Activated effector memory CD4-positive, alpha-beta T cell treated with anti-CD3 and anti-CD28 coated beads, Interleukin-2, amount 50 U/mL, for 16 hours (primary cell): ENCODE measurements at places on chromosomes 3 and 15.

DNA sequence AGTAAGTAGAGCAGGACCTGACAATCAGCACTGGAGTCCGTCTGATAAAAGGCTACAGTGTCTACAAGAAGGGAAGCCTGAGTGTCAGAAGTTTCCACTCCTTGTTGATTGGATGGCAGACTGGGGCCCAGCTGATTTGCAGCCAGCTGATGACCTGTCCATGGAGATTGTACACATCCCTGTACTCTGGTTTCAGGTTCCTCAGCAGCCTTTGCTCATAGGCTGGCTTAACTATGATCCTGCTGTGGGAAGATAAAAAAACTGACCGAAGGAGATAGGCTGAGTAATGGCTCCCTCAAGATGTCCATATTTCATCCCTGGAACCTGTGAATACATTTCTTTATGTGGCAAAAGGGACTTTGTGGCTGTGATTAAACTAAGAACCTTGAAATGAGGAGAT is 11.7 kb upstream of the LACTB start:
- no peak for DNase-seq

- DNase-seq = no peak
These were observed 37.8 kb upstream of the GOLGA6B start for GRCh38 chr15:72616491-72617210.

GRCh38 chr3:154164387-154164786 is 43.2 kb downstream of the ARHGEF26 start:
- DNase-seq = no peak

DNA sequence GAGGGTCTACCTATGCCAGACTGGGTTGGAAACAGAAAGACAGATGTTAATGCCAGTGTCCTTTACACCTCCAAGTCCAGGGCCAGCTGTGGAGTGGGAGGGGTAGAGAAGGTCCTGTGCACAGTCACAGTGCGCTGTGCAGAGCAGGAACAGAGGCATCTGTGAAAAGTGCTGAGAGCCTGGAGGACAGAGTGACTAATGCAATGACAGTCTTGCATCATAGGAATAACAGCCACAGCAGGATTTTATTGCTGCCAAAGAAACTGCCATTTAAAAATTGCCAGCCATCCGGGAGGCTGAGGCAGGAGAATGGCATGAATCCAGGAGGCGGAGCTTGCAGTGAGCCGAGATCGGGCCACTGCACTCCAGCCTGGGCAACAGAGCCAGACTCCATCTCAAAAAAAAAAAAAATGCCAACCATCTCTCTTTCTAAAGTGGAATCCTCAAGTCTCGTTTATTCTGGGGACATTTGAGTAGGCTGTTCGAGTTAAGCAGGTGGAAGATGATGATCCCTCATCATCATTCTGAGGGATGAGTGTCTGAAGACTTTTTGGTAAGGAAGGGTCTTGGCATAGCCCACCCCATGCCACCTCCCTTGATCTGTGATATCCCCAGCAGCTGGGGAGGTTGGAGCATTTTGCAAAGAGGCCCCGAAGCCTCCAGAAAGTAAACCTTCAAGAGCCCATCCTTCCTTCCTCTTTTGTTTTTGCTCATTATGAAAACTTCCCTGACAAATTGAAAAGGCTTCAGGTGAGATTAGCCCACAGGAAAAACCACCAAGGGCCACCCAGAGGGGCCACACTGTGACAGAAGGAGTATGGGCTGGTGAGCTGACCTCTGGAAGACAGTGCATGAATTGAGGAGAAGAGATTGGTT is 7.7 kb downstream of the CCR2 start:
- DNase-seq = no peak

GRCh38 chr15:70853318-70853972 is 512 bp downstream of the LARP6 start:
- DNase-seq = no peak
